ENCODE measurements at places on chromosomes 13 and 19.

DNA sequence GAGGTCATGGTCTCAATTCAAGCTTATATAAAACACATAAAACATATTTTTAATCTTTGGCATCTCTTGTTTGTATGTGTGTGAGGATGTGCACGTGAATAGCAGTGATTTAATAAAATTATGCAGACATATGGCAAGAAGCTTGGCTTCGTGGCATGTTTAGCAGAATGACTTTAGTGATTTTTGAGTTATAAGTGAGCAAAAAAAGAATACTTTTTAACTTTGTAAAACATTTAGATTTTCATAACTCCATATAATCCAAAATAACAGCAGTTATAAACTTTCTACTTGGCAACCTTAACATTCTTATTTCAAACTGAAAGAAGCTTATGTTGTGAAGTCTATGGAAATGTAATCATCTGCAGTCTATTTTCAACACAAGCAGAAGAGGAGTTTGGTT is 120.6 kb downstream of the SLITRK1 start:
- no peak for DNase-seq

GRCh38 chr13:74070065-74070464 is 64.1 kb downstream of the KLF12 start:
- no peak for DNase-seq

- DNase-seq: no peak
Observed at GRCh38 chr19:46542428-46543230, 47.0 kb upstream of the PNMA8B start.

GRCh38 chr13:62168891-62169290 is 753.2 kb upstream of the PCDH20 start:
- DNase-seq: no peak

GRCh38 chr19:3378352-3379150 is 12.2 kb downstream of the NFIC start:
- DNase-seq: no peak
